ENCODE measurements at places on chromosomes 2 and 18. TPM values are rescaled to one million over a fixed set of nuclear protein-coding genes. Genes with fewer than 3 reads are reported as not detected.
A peak's percentile ranks its signal among the peaks of the same experiment; 100 is the strongest.

DNA sequence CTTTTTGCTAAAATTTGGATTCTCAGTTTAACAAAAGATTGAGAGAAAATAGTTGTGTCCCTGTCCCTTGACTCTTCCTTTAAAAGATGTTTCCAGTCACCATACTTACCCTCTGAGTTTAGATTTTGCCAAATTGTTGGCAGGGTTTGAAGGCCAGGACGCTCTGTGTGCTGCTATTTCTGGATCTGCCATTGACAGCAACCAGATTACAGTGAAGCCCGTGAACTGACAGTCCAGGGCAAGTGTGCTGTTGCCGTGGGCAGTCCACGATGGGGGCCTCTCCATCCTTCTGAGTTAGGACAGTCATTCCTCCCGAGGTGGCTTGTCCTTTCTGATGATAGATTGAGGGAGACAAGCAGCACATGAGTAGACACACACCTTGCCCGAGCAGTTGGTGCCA lies 89.9 kb downstream of the PTPRM start:
- no peak overlapping the region for H3K27ac ChIP-seq
- no peaks in the 10 kb centered on the region for H3K36me3 ChIP-seq

- peak; percentile 21 for DNase-seq
- H3K27me3 ChIP-seq, result no peaks in the 10 kb centered on the region
- no peak overlapping the region for H3K27ac ChIP-seq
- H3K4me3 ChIP-seq, result no peak overlapping the region
- no peaks in the 10 kb centered on the region for H3K4me1 ChIP-seq
- H3K36me3 ChIP-seq, result no peaks in the 10 kb centered on the region
Measured at GRCh38 chr2:163909411-163910080, 173.7 kb upstream of the FIGN start.

- H3K27me3 ChIP-seq, result no peaks in the 10 kb centered on the region
- H3K36me3 ChIP-seq, result no peaks in the 10 kb centered on the region
- peaks cover 20% of the 10 kb centered on the region for H3K4me1 ChIP-seq
- H3K4me3 ChIP-seq, result no peak overlapping the region
- no peak for DNase-seq
Measured at GRCh38 chr2:237446338-237446665, 32.3 kb upstream of the COL6A3 start.

DNA sequence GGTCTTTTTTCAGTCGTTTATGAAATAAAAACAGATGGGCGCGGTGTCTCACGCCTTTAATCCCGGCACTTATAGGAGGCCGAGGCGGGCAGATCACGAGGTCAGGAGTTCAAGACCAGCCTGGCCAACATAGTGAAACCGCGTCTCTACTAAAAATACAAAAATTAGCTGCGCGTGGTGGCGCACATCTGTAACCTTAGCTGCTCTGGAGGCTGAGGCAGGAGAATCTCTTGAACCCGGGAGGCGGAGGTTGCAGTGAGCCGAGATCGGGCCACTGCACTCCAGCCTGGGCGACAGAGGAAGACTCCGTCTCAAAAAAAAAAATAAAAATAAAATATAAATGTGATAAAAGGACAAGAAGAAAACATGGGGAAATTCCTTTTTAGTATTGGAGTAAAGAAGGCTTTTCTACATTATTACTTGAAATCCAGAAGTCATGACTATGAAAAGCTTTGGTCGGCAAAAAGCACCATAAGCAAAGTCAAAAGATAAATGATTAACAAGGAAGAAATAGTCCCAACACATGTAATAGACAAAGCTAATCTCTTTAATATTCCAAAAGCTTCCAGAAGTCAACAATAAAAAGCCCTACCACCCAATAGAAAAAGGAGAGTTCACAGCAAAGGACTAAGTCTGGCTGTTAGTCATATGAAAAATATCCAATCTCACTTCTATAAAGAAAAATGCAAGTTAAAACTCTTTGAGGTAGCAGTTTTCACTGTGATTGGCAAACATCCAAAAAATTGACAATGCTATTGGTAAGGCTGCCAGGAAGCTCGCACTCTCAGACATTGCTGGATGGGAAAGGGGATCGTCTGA lies 1.4 kb upstream of the FAM168B start:
- no peaks in the 10 kb centered on the region for H3K27me3 ChIP-seq
- H3K4me3 ChIP-seq, result no peak overlapping the region
- H3K27ac ChIP-seq, result peak overlapping the region; percentile 32
- no peak for DNase-seq
- peaks cover 15% of the 10 kb centered on the region for H3K4me1 ChIP-seq

DNA sequence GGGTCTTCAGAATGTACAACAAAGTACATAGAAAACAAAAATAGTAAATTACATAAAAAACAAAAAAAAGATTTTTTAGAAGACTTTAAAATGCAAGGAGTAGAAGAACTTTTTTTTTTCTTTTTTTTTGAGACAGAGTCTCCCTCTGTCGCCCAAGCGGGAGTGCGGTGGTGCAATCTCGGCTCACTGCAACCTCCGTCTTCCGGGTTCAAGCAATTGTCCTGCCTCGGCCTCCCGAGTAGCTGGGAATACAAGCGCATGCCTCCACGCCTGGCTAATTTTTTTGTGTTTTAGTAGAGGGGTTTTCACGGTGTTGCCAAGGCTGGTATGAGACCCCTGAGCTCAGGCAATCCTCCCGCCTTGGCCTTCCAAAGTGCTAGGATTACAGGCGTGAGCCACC lies 104.5 kb upstream of the ZC3H15 start:
- H3K27ac ChIP-seq, result no peak overlapping the region
- H3K4me3 ChIP-seq, result no peak overlapping the region
- no peaks in the 10 kb centered on the region for H3K27me3 ChIP-seq
- no peaks in the 10 kb centered on the region for H3K36me3 ChIP-seq
- H3K4me1 ChIP-seq, result no peaks in the 10 kb centered on the region

DNA sequence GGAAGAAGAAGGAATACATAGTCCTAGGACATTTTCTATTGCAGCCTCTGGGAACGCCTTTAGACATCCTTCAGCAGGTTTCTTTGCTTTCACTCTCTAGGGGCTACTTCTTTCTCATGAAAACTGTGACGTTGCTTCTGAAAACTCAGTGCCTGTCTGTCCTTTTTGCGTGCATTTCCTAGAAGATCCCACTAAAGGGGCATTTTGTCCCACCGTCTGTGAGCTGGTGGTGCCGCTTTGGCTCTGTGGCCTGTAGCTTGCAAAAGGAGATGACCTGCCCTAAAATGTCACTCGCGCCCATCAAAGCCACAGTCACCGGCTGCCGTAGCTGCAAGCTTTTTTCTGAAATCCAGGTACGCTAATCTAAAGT lies 579 bp downstream of the STAT4 start:
- H3K27me3 ChIP-seq, result no peaks in the 10 kb centered on the region
- H3K4me3 ChIP-seq, result peak overlapping the region; percentile 66
- no peak overlapping the region for H3K27ac ChIP-seq
- no peak for DNase-seq
- no peaks in the 10 kb centered on the region for H3K36me3 ChIP-seq

Gene MROH2A
- not detected for total RNA-seq

Gene HMSD
- total RNA-seq, result not detected

Gene TWIST2
- total RNA-seq, result 0.79 TPM

Gene PRKAG3
- 70.2 TPM for total RNA-seq
